ENCODE measurements at places on chromosomes 13 and 19.

DNA sequence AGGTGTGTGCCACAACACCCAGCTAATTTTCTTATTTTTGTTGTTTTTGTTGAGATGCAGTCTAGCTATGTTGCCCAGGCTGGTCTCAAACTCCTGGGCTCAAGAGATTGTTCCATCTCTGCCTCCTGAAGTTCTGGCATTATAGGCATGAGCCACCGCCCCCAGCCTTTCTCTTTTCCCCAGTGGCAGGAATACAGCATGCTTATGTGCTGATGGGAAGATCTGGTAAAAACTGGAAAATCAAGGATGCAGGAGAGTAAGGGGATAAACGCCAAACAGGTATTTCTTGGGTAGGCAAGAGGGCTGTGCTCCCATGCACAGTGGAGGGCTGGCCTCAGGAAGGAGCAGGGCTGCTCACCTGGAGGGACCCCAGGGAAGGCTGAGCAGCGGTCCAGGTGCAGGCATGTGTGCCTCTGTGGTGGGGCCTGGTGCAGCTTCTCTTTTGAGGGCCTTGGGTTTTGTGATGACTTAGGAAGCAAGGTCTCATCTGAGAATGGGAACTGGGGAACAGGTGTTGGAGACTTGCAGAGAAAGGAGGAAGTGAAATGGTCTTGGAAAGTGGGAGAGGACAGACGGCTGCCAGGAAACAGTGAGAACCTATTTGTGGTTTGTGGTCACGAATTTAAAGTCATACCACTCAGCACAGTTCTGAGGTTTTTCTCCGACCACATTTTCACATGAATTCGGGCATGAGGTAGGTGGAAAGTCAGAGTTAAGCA is 106.5 kb downstream of the TEX26 start:
- peak; percentile 84 for DNase-seq

DNA sequence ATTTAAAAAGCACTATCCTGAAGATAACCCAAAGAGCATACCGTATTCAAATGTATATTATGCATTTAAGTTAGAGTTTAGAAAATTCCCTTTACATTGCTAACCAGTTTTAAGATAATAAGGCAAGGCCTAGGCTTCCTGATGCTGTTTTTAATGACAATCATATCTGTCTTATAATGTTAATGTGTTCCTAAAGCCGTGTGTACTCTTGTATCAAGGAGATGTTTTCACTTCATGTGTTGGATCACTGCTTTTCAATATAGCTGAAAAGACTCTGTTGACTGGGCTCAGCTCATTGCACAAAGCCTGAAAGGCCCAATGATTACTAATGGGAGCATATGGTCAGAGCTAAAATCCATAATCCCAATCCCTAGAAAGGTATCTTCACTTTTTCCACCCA is 81.6 kb downstream of the DACH1 start:
- DNase-seq: no peak

- DNase-seq: no peak
Observed at GRCh38 chr19:38675611-38676010, 28.2 kb downstream of the ACTN4 start.

- no peak for DNase-seq
Observed at GRCh38 chr19:2600914-2601870, 101.3 kb downstream of the GNG7 start.

- peak; percentile 72 for DNase-seq
Observed at GRCh38 chr13:20873348-20873747, 29.2 kb downstream of the XPO4 start.

- DNase-seq: no peak
Observed at GRCh38 chr19:5238700-5239099, 101.9 kb downstream of the PTPRS start.

DNA sequence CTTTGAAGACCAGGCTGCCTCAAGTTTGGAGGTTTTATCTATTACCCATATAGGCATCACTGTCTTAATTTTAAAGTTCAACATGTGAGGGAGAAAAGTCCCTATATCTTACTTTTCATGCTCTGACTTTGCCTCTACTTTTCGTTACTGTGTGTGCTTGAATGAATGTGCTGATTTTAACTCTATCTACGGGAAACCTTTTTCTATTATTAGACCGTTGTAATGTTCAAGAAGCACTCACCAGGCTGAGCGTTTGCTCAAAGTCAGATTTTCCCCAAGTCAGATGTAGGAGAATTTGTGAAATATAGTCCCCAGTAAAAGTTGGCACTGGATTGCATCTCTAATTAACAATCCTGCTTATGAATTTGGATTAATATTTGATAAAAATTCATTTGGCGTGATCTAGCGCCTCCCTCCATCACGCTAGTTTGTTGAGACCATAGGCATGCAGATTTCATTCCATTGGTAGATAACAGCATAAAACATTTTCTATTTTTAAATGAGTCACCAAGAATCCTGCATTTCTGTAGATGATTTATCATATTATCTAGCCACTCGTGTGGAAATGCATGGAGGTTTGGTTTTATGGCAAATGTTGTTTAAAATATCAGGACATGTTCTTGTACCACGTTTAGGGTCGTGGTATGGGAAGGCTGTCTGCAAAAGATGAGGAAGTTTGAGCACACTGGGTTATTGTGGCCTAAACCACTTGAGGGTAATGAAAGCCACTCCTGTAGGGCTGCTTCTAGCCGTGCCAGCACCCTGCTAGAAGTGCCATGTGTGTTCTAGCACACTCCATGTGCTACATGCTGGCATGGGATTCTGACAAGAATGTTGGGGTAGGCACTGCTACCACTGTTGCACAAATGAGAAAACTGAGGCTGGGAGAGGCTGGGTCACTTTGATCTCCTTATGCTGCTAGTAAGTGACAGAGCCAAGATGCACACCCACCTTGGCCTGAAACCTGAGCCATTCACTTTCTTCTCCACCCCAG is 179.4 kb downstream of the FGF9 start:
- DNase-seq: no peak
